Stimulated activated CD4-positive, alpha-beta T cell treated with anti-CD3 and anti-CD28 coated beads, Interleukin-4, amount 100 ng/mL, for 4 hours (primary cell): ENCODE measurements at places on chromosomes 12 and 14.

GRCh38 chr12:5165296-5165970 lies 121.8 kb downstream of the KCNA5 start:
- no peak for DNase-seq

DNA sequence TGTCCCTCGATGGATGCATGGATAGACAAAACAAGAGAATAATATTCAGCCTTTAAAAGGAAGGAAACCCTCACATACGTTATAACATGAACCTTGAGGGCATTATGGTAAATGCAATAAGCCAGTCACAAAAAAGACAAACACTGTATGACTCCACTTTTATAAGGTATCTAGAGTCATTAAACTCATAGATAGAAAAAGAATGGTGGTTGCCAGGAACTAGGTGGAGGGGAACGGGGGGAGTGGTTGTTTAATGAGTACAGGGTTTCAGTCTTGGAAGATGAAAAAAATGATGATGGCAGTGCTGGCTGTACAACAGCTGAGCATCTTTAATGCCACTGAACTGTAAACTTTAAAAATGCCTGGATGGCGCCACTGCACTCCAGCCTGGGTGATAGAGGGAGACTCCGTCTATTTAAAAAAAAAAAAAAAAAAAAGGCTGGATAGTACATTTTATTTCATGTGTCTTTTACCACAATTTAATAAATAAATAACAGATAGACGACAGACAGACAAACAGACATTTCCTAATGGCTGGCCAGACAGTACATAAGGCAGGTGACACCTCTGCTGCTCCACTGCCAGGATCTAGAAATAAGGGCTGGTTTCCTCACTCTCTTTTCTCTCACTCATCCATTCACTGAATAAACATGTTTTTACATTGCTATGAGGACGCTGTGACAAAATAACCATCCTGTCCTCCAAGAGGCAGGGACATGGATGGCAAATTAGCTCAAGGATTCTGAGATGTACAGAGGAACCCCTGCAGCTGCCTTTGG lies 118.8 kb downstream of the FOXN3 start:
- DNase-seq, result no peak

DNA sequence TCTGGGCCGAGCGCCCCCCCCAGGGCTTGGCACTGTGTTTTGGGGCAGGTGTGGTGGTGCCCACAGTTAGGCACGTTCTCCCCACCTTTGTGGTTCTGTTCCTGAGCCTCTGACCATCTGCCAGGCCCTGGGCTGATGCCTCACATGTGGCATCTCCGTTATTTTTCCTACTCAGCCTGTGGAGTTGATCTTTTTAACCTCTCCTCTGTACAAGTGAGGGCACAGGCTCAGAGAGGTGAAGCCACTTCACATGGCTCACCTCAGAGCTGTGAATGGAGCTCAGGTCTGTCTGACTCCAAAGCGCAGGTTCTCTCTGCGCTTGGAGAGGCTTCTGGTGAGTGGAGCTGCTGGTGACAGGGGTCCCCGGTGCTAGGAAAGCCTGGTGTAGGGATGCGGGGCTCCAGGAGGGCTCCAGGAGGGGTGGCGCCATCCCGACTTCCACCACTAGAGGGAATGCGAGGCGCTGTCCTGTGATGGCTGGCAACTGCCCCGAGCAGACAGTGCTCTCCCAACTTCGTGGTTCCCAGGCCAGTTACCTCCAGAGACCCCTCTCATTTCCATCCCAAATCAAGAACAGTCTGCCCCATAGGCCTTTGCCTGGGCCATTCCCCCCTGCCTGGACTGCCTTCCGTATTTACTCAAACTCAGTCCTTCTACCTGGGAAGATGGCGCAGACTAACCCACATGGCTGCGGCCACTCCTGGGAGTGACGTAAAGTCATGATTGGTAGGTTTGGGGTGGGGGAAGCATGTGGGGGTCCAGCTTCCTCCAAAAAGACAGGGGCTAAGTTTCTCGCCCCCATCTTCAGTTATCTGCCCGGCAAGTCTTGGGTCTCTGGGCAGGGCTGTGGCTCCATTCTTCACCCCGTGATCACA lies 9.9 kb downstream of the BCL7A start:
- peak; percentile 18 for DNase-seq

GRCh38 chr12:79155683-79156082 lies 291.1 kb downstream of the SYT1 start:
- DNase-seq, result no peak

DNA sequence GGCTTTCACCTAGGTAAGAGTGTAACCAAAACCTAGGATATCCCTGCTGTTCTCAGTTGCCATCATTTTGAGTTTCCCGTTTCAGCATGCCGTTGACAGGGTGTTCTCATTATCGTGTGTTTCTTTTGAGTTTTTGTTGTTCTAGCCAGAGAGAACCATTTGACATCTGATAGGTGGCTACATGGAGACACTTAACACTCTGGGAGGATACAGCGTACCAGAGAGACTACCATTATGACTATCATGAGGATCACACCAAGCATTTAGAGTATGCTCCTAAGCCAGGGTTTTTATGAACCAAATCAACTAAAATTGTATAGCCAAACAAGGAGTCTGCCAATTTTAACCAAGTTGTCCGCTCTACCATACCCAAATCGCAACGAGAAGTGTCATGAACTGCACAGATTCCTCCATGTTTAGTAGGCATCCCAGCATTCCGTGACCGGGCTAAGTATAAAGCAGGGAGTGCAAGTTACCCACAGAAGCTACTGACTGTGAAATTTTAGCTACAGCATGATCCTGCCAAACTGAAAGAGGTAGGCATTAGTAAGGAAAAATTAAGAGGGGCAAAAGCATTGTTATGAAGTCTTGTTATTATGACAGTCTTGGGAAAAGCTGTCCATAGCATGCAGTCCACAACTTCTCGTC lies 48.8 kb downstream of the MARK3 start:
- no peak for DNase-seq

DNA sequence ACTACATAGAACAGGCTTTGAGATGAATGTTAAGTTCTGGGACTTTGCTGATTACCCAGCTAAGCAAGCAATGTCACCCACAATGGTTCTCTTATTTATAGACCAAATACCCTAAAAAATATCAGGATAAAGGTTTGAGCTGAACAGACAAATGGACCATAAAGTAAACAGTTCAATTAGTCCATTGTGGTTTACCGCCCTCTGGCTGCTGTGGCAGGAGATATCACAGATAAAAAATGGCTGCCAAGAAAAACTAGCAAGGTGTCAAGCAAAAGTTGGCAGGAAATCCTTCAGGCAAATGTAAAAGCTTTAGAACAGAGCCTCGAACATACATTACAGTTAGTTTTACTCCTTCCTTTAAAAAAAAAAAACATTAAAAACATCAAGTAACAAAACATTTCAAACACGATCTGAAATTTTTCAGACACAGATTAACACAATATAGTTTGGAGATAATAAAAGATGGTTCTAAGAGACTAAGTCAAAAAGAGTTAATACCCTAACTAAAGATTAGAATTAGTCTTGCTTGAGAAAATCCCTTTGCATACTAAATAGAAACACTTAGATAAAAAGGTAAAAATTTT lies 41.3 kb downstream of the MED13L start:
- DNase-seq, result peak; percentile 5

DNA sequence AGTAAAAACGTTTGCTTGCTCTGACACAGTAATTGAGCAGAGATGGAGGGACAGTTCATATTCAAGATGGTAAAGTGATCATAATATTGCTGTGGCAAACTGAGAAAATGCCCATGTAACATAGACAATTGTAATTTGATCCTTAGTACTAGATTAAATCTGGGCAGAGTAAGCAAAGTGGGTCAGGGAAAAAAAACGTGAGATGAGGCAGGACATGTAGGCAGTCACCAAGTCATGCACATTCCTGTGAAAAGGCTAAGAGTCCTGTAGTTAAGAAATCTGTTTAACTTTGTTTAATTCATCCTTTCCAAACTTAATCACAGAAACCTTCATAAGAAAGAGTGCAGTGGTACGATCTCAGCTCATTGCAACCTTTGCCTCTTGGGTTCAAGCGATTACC lies 16.1 kb downstream of the BTBD7 start:
- DNase-seq, result no peak

- DNase-seq, result no peak
Measured at GRCh38 chr12:48765753-48766162, 23.1 kb downstream of the ADCY6 start.

DNA sequence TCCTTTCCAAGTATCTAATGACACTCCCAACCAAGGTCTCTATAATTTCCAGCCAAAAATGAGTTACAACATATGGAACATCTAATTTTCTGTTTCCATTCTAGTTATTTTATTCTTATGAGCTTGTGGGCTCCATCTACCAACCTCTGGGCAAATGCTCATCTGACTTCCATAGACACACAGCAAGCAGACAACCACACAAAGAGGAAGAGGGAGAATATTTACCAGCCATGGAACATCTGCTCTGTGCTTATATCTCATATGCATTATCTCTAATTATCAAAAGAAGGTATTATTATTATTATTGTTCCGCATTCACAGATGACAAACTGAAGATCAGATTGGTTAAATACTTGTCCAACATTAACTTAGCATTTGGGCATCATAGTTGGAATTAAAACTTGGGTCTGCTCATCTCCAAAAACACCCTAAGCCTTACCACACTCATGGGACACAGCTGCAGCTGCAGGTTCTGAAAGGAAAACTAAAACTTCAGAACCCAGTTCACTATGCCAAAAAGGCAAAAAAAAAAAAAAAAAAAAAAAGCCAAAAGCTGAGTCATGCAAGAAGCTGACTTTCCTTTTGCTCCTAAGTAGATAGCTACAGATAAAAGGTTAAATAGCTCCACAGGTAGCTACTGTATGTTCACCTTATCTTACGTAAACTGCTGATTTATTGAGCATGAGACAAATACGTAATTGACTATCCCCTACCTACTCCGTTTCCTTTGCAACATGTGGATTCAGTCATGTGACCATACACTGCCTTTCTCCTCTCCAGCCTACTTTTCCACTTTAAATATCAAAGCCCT lies 23.6 kb upstream of the TCL1B start:
- no peak for DNase-seq

- DNase-seq, result no peak
Measured at GRCh38 chr12:122048151-122048550, 26.5 kb downstream of the BCL7A start.

DNA sequence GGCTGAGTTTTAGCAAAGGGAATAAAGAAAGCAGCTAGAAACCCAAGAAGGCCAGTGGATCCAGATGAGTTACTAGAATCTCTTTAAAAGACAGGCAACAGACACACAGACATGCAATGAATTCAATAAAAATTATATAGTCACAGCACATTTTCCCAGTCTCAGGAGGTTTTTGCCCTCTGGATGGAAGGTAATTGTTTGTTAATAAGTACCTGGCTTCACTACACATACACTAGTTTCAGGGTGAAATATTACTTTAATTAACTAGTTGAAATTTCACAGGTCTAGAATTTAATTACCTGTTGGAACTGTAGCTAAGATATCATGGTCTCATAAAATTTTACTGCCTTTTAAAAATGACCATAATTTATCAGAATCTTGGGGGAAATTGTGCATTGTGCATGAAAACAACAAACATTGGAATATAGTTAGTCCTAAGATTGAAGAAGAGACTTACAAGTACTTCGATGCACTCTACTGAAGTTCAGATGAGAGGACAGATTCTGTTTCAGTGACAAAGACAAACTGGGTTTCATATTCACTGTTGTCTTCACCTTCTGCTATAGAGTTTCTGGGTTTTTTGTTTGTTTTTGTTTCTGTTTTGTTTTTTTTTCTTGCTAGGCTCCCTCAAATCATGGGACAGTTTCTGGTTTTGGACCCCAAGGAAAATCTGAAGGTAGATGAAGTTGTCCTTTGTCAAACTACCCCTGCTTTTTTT lies 277.0 kb upstream of the GARIN6 start:
- no peak for DNase-seq

- no peak for DNase-seq
Measured at GRCh38 chr12:56351325-56351724, 8.6 kb downstream of the STAT2 start.

DNA sequence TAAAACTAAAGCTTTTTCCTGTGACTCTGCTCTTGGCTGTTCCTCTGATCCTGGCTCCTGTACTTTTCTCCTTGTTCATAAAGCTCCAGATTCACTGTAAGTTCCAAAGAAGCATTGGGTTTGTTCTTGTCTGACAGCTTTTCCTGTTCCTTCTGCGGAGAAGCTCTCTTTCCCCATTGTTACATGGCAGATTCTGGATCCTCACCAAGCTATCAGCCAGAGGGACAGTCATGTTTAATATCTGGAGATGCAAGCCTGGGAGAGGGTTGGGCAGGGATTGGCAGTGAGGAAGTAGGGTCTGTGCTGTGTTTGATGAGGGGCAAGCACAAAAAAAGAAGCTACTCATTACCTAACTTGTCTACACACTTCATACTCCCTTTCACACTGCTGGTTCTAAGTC lies 107.9 kb downstream of the AKAP6 start:
- no peak for DNase-seq

- DNase-seq, result no peak
Measured at GRCh38 chr14:97644365-97644764, 847.2 kb downstream of the VRK1 start.

GRCh38 chr12:116278279-116278626 lies 760 bp upstream of the MED13L start:
- no peak for DNase-seq

- no peak for DNase-seq
Measured at GRCh38 chr12:114046236-114046998, 80.3 kb upstream of the RBM19 start.

DNA sequence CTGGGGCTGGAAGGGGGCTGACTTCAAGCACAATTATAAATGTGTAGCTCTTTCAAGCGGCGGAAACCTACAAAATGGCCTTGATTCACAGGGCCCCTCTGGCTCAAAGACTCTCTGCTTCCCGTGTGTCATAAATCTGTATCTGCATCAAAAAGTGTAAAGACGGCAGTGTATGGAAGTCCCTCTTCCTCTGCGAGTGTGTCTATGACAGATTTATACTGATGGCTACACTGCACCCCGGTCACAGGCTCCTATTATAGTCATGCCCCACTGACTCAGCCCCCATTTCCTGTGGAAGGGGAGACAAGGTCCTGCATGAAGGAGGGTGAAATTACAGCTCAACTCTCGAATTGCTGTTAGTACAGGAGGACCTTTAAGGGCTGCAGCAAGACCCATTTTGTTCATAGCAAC lies 68.6 kb downstream of the HMGA2 start:
- DNase-seq, result no peak

- DNase-seq, result no peak
Measured at GRCh38 chr12:67881565-67881964, 107.7 kb upstream of the IFNG-AS1 start.

DNA sequence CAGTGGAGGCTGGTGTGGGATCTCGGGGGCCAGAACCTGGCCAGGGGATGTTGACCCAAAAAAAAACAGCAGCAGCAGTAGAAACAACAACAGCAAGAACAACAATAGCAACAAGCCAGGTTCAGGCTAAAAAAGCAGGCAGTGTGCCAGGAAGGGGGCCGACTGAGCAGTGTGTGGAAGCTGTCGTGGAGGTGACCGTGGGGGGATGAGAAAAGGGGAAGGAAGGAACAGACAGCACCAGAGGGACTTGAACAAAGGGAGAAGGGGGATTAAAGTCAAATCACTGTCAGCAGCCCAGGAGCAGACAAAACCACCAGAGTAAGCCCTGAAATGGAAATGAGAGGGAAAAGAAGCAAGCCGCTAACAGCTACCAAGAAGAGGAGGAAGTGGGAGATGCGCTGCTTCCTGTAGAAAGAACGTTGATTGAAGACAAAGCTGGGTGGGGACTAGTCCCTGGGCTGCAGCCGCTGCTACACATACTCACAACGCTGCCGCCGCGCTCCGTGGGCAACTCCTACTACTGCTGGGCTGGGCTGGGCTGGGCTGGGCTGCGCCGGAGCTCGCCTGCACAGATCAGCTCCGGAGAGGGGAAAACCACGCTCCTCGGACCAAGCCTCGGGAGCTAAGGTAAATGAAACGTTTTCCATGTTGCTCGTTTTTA lies at the start of gene GNG2:
Gene GNG2, plus strand, starts transcription at position 449 of the 661 bp plus-strand sequence. CDS start 90,067 bp downstream, outside the sequence.
- peak; percentile 66 for DNase-seq
